ENCODE measurements at places on chromosomes 11 and 22.

DNA sequence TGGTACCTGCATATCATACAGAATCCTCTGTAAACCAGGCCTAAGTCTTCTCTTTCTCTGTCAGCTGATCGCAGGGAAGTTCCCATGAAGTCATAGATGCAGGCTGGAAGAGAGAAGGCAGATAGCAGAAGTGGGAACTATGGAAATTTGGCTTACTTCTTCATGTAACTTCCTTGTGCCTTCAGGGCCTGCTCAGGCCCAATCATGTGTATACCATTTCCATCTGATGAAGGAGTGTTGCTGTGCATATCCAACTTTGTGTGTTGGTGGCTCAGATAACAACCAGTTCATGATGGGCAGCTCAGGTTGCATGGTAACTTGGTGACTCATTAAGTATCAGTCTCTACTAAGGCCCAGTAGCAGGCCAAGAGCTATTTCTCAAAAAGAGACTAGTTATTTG is 53.1 kb upstream of the CEP295 start:
- DNase-seq = no peak

GRCh38 chr11:57913715-57914704 is 109.7 kb upstream of the OR9Q1 start:
- no peak for DNase-seq

- DNase-seq = no peak
These were observed 42.3 kb upstream of the NFRKB start for GRCh38 chr11:129937592-129938238.

DNA sequence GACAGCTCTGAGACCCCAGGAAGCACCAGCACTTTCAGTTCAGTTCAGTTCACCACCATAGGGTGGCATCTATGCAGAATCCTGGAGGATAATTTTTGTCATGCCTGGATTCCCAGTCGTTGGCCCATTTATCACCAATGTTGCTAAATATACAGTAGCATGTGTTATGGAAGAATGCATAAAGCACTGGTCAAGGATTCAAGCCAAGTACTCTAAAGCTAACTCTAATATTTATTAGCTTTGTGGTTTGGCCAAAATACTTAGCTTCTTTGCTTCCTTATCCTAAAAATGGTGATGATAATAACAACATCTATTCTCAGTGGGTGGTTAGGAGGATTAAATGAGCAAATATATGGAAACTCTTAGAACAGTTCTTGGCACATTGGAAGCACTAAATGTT is 294.7 kb upstream of the ZC3H12C start:
- no peak for DNase-seq

DNA sequence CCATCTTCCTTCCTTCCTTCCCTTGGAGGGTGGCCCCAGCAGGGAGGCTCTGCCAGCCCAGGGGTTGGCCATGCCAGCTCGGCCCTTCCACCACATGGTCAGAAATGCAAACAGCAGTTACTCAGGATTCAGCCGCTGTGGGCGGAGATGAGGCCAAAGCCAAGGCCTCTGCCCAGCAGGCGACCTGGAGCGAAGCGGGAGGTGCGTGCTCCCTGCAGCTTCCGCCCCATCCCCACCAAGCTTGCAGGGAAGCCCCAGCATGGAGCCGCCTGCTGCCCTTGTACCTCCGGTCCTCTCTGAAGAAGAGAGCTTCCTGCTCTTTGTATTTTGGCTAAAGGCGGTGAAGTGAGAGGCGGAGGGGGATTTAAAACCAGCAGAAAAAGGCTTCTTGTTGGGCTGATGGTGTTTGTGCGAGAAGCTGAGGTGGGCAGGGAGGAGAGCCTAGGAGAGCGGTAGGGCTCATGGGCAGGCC is 50.4 kb downstream of the ANO1 start:
- no peak for DNase-seq

DNA sequence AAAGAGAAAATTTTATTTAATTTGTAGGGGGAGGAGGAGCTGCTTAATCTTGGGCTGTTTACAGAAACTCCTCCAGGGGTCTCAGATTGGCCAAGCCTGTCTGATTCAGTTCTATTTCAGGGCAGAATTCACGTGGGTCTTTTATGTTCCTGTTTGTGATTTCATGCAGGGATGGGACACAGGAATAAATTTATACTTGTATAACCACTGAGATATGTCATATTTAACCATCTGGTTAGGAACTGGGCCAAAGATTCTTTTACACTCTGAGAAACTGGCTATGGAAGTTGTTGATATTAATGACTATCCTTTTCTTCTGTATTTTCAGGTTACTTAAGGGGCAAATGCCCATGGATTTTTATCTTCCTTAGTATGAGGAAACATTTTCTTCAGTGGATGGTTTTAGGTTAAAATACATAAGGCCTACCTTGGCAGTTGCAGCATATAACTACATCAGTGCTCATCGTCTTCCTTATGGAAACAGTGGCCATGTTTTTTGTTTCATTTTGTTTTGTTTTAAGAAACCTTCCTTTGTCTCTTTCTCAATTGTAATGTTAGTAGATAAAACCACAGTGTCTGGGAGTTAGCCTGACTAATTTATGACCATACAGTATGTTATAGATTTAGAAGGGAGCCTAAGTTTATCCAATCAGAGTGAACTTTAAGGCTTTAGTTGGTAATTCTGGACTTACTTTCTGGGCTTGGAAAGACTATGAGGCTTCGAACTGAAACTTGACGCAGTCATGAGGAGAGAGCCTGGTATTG is 132.4 kb upstream of the ANO3 start:
- no peak for DNase-seq

GRCh38 chr22:39524753-39525657 is 4.6 kb downstream of the ATF4 start:
- no peak for DNase-seq

DNA sequence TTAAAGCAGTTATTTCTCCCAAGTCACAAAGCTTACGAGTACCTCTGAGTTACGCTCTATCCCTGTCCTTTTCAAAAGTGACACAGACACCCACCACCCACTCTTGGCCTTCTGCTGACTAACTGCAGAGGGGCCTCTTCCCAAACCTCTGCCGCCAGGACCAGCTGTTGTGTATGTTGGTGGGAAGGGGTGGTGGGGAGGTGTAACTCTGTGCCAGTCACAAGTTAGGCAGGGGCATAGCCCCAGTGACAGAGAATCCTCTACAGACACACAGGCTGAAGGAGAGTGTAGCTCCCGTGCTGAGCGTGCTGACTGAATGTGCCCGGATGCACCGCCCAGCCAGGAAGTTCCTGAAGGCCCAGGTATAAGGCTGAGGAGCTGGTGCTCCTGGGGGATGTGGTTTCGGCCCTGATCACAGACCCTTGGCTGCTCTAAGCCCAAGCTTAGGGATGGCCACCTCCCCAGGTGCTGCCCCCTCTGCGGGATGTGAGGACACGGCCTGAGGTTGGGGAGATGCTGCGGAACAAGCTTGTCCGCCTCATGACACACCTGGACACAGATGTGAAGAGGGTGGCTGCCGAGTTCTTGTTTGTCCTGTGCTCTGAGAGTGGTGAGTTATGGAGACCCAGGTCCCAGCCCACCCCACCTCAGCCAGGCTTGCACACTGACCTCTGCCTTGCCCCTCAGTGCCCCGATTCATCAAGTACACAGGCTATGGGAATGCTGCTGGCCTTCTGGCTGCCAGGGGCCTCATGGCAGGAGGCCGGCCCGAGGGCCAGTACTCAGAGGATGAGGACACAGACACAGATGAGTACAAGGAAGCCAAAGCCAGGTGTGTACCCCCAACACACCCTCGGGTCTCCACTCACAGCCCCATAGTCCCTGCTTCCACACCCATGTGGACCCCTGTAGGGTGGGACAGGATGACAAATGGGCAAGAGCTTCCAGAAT is 4.9 kb downstream of the RIC8A start:
- no peak for DNase-seq

DNA sequence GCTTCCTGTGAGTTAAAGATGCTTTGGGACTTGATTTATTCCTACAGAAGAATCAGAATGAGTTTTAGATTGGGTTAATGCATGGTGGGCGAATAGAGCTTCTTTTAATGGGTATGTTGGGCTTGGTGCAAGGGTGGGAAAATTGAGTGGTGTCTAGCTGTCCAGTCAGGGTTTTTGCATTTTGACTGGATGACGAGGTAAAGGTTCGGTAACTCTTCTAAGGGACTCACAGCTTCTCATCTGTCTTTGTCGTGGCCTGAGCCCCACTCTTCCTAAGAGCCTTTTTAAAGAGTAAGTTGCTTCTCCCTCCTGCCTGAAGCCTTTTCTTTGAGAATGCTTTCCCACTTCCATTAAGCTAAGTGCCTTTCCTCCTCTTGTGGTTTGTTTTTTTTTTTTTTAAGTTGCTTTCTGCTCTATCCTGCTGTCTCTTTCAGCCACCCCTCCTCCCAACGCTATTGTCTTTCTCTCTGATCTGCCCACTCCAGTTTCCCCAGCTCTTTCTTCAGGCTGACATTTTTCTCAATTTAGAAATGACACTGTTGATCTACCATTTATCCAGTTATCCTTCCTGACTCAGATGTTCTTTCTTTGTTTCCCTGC is 1.1 kb downstream of the DPF2 start:
- no peak for DNase-seq

GRCh38 chr22:27377501-27378295 is 423.9 kb downstream of the MN1 start:
- DNase-seq = no peak

- no peak for DNase-seq
These were observed 118.0 kb downstream of the SNX19 start for GRCh38 chr11:130798280-130798679.

DNA sequence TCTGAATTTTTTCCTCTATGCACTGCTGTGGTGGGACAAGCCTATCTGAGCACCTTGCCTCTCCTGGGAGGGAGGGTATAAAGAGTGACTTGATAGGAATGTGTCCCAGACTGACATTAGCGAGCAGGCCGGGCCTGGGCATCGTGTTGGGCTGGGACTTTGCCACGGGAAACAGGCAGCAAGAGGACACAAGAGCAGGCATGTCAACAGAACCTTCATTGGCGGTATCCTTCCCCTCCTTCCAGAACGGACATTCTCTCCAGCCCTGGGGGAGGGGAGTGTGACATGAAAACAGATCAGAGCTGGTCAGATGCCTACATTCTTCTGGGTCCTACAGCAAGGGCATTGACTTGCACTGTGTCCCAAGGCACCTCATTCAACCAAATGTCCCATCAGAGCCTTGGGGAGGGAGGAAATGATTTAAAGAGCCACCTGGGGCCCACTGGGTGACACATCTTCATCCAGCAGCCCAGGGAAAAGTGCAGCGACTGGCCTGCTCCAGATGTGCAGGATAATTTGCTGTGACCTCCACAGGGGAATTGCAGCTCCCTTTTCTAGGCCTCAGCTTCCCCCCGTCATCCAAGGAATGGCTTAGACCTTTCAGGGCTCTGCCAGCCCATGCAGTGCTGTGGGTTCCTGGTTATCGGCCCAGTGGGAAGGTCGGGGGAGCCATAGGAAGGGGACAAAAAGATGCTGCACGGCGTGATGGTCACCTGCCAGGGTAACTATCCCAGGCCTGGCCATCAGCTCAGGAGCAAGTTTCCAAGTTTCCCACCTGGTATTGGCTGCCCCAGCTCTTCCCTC is 21.8 kb upstream of the UVRAG start:
- DNase-seq = no peak

GRCh38 chr11:2175659-2176058 is 4.0 kb upstream of the TH start:
- DNase-seq = no peak

DNA sequence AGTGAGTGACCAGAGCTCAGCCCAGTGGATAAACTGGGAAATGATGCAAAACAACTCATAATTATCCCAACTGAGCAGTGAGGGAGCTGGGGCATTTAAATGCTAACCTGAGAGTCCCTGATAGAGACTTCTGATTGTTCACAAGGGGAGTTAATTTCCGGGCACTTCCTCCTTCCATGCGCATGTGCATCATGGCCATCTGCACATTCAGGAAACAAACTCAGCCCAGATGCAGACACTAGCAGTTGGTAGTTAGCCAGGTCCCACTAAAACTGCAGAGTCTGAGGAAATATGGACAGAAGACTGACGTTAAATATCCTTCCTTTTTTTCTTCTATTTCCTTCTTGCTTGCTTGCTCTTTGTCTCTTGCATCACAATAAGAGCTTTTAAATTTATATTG is 852.1 kb upstream of the LRRC4C start:
- no peak for DNase-seq

DNA sequence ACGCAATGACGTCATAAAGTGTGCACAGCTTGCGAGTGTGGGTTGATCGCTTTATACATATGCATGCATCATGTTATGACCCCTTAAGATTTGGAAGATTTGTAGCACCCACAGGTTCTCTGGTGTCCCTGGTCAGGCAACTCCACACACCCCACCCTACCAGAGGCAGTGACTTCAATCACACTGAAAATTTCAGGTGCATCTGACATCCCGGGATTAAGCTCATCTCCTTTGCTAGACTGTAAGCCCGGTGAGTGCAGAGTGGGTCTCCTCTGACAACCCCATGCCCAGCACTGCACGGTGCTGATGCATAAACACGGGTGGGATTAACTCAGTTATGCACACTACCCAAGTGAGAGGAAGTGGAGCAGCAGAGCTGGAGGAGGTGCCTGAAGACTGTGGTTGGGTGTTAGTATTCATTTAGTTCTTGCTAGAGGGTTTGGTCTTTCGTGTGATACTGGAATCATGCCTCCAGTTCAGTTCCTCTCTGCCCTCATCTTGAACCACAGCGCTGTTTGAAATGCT is 6.5 kb downstream of the ARSA start:
- peak; percentile 80 for DNase-seq

GRCh38 chr11:65489706-65490320 is 9.0 kb upstream of the MALAT1 start:
- DNase-seq = peak; percentile 91

DNA sequence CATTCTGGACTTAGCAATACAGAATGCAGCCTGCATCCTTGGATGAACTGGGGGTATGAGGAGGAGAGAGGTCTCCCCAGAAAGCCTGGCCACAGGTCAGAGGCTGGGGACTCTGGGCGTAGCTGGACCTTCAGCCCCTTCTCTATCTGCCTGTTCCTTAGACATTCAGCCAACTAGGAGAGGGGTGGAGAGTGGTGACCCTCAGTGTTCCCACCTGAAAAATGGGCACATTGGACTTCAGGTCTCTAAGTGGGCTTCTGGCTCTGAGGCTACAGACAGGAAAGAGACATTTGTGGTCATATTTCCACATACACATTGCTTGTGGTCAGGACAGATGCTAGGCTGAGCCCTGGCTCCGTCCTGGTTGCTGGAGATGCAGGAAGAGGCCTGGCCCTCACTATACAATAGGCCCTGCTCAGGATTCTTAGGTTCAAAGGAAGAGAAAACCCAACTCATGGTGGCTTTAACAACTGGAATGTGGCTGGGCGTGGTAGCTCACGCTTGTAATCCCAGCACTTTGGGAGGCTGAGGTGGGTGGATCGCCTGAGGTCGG is 30.1 kb upstream of the CBX7 start:
- no peak for DNase-seq

GRCh38 chr11:46498179-46498578 is 95.6 kb downstream of the AMBRA1 start:
- DNase-seq = no peak

- DNase-seq = no peak
These were observed at the start of gene USH1C for GRCh38 chr11:17544181-17544622. USH1C (minus strand) TSS chr11:17544416; CDS start chr11:17544307, 109 bp downstream.

- no peak for DNase-seq
These were observed 1.6 kb upstream of the QSER1 start for GRCh38 chr11:32890843-32891656.

GRCh38 chr11:35363246-35363801 is 56.0 kb downstream of the SLC1A2 start:
- DNase-seq = peak; percentile 93

GRCh38 chr11:47499614-47500013 is 50.7 kb upstream of the RAPSN start:
- no peak for DNase-seq
